Thoracic aorta (tissue), 2 donors: ENCODE measurements at places on chromosomes 2 and 18.

DNA sequence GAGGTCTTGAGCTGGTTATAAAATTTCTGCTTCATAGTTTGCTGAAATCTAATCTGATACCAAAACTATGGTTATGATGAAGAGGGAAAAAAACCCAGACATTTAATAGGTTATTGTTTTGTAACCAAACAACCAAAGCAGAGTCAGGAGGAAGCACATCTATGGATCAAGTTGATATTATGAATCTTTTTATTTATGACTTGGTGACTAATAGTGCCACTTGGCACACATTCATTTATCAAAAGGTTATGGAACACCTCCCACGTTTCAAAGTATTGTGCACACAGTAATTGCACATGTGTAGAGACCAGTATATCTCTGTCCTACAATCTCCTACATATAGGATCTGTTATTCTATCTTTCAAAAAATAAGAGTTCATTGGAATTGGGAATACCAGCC, 93.0 kb downstream of the DPP4 start:
- H3K27ac ChIP-seq = no peak overlapping the region
- H3K4me3 ChIP-seq = no peak overlapping the region
- no peaks in the 10 kb centered on the region for H3K27me3 ChIP-seq
- no peaks in the 10 kb centered on the region for H3K4me1 ChIP-seq

DNA sequence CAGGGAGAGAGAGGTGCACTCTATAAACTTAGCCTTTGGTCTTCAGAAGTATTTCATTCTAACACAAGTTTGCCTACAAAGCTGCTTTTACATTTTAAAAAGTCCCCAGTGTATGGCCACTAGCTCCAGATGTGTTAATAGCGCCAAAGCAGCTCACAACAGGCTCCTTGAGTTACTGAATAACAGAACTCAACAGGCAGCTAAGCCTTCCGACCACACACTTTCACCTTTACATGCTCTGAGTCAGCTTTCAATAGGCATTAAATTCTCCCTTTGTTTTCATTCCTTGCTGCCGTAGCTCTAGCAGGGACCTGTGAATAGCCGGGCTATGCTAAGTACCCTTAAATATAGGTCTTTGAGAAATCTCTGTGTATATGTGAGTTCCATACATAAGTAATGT, 262.8 kb upstream of the PARD3B start:
- peaks cover 6% of the 10 kb centered on the region for H3K4me1 ChIP-seq
- H3K4me3 ChIP-seq = no peak overlapping the region
- no peaks in the 10 kb centered on the region for H3K36me3 ChIP-seq
- H3K27me3 ChIP-seq = no peaks in the 10 kb centered on the region
- H3K27ac ChIP-seq = no peak overlapping the region

GRCh38 chr2:74007121-74007520, 22.4 kb downstream of the TET3 start:
- no peak for DNase-seq
- H3K36me3 ChIP-seq = no peaks in the 10 kb centered on the region
- H3K4me1 ChIP-seq = peaks cover 6% of the 10 kb centered on the region
- no peaks in the 10 kb centered on the region for H3K27me3 ChIP-seq

GRCh38 chr18:65750389-65751154, at the start of gene CDH7:
TSS of gene CDH7 (plus strand) at chr18:65751012. CDS start at chr18:65762843, 11,831 bp downstream.
- no peaks in the 10 kb centered on the region for H3K4me1 ChIP-seq

- no peak for DNase-seq
- peak overlapping the region; percentile 46 for H3K27ac ChIP-seq
- H3K27me3 ChIP-seq = no peaks in the 10 kb centered on the region
- H3K36me3 ChIP-seq = no peaks in the 10 kb centered on the region
- no peak overlapping the region for H3K4me3 ChIP-seq
- H3K4me1 ChIP-seq = peaks cover 12% of the 10 kb centered on the region
These were observed 67.2 kb upstream of the NPAS2 start for GRCh38 chr2:100752628-100753333.

GRCh38 chr2:240624950-240625621, at the start of gene GPR35:
TSS of gene GPR35 (plus strand) at chr2:240625480. CDS start at chr2:240629953, 4,473 bp downstream.
- no peaks in the 10 kb centered on the region for H3K27me3 ChIP-seq
- no peaks in the 10 kb centered on the region for H3K36me3 ChIP-seq
- H3K4me1 ChIP-seq = no peaks in the 10 kb centered on the region
- no peak for DNase-seq
